Stimulated activated CD8-positive, alpha-beta memory T cell treated with anti-CD3 and anti-CD28 coated beads, Interleukin-15, amount 100 ng/mL, for 24 hours (primary cell): ENCODE measurements at places on chromosomes 2 and 18.

DNA sequence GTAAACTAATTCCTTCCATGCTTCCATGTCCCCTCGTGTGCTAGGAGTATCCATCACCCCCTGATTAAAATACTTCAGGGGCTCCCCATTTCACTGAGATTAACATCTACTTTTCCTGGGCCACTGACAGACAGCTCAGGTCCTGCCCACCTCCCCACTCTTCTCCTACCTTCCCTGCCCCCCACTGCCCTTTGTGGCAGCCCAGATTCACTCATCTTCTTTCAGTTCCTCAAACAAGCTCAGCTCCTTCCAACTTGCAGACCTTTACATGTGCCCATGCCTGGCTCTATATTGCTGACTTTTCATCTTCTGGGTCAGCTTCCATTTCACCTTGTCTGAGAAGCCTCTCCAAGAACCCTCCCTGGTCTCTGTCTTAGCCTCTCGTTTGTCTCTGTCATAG is 12.0 kb downstream of the RUFY4 start:
- no peak for DNase-seq

GRCh38 chr2:47096451-47096850 is 58.7 kb downstream of the STPG4 start:
- DNase-seq, result no peak

- no peak for DNase-seq
Observed at GRCh38 chr2:16658076-16658739, 7.4 kb downstream of the CYRIA start.

GRCh38 chr2:235494716-235495372 is 1.0 kb downstream of the AGAP1 start:
- no peak for DNase-seq

DNA sequence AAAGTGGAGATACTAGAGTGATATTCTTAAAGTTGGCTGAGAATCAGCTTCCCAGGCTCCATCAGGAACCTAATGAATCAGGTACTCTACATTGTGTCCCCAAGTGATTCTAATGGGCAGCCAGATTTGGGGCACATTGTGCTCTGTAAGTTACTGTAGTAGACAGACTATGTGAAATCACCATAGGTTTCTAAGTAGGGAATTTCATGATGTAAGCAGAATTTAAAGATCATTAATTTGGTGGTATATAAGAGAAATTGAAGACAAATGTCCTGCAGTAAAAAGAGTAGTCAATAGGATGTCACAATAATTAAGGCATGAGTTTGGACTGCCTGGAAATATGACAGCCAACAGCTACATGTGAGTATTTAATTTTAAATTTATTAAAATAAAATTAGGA is 602.4 kb upstream of the ACVR2A start:
- no peak for DNase-seq

- no peak for DNase-seq
Observed at GRCh38 chr2:57563015-57563414, 483.6 kb upstream of the VRK2 start.

DNA sequence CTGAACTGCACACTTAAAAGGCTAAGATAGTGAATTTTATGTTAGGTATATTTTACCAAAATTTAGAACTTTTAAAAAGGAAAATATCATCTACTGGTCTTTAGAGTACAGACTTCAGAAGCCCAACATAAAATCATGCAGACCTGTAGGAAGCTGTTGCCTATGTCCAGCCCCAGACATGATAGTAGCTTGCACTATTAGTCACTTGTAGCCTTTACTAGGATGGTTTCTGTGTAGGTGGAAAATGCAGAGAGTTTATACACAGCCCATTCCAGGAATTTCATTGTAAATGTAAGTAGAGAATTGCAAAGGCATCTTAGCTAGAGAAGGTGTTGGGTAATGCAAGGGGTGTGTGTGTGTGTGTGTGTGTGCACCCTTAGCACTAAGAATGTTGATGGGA is 640.2 kb downstream of the RNF144A start:
- DNase-seq, result no peak

DNA sequence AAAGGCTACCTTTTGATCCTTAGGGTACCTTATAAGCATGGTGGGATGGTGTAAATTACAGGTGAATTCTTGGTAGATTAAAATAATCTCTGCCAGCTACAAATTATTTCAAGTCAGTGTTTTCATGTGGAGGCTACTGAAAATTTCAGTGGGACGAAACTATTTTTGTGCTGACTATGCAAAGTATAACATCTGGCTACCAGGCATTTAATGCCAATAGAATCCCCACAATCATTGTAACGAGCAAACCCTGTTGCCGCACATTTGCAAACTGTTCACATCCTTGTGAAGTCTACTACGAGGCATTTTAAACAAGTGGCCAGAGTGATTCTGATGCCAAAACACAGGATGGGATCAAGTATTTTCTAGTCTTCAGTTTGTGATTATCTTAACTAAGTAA is 48.1 kb upstream of the SDC1 start:
- DNase-seq, result no peak

DNA sequence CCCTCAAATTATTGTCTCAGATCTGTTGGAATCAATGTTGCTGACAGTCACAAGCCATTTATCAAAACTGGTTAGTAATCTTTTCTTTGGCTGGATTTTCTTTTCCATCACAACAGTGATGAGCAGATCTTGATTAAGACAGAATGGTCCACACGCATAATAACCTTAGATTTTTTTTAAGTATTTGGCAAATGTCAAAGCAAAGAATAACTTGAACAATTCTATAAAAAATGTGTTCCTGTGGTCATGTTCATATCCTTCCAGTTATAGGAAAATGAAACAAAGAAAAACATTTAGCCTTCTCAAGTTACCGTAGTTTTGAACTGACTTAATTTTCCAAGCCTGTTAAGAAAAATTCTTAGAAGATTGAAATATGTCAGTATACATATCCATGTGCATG is 659.9 kb upstream of the ID2 start:
- no peak for DNase-seq

GRCh38 chr18:75635096-75635495 is 207.6 kb upstream of the SMIM21 start:
- DNase-seq, result no peak

- no peak for DNase-seq
Observed at GRCh38 chr2:171958475-171958874, 36.2 kb downstream of the HAT1 start.

DNA sequence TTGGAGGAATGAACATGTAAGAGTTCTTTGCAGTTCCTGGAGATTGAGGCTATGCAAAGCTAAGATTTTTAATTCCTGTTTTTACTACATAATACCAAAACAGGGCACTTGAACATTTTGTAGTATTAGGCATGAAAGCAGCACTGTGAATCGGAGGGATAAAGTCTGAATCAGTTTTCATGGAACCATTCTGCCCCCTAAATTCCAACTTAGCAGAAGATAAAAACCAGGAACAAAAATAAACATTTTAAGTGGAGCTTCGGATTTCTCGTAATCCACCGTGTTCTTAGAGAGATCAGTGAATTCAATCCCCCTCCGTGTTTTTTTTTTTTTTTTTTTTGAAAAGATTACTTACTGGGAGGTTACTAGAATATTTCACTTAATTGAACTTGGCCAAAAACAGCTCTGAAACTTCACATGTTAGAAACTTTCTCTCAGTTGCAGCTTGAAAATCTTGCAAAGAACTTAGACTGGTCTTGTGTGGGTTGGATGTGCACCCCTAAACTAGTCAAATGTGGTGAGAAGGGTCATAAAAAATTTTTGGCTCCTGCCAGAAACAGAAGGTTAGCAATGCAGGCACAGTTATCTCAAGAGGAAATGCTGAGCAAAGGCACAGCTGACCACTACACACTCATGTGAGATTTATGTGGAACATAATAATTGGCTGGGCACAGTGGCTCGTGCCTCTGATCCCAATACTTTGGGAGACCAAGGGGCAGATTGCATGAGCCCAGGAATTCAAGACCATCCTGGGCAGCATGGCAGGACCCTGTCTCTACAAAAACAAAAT is 145.4 kb upstream of the RNF152 start:
- no peak for DNase-seq

DNA sequence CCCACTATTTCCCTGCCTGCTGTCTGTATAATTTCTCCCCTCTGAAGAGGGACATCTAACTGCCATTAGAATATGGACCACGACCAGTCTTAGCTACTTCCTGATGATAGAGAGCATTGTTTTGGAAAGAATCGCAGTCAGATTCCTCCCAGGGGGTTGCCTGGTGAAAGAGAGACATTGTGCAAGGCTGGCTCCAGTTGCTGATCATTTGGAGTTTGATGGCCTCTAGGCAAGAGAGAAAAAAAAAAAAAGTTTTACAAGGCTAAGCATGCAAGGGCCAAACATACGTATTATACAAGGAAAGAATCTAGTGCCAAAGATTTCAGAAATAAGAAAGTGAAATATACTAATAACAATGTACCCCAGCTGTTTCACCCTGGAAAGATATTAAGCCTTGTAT is 182.2 kb downstream of the CMPK2 start:
- DNase-seq, result no peak

DNA sequence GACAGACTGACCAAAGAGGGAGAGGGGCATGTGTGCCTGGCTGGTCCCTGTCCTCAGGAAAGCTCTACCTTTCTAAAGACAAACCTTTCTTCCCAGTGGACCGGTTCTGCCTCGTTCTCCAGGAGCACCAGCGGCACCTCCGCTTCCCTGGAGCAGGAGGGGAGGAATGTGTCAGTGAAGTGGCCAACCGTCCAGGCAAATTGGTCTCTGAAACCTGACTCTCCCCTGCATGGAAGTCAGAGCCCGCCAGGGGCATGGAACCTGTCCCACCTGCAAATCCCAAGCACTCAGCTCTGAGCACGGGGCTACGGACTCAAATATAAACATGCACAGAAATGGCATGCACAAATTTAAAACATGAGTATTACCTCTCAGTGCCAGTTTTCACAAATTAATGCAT is 62.9 kb downstream of the COL6A3 start:
- no peak for DNase-seq

DNA sequence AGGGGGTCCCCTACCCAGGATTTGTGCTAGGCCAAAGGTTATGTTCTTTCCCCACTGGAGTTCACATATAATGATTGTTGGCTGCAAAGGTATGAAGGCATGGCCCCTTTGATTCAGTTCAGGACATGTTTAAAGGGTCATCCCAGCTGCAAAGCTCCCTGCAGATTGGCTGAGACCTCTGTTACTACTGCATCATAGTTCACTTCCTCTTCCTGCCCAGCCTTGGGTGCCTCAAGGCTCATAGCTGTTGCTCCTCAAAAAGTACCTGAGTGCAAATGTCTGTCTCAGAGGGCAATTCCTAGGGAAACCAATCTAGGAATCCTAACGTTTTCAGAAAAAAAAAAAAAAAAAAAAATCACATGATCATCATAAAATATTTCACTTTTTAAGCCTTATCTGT is 125.1 kb downstream of the ATL2 start:
- DNase-seq, result no peak

- no peak for DNase-seq
Observed at GRCh38 chr2:52956118-52956517, 811.5 kb upstream of the CHAC2 start.

GRCh38 chr18:58793361-58793760 is 71.3 kb upstream of the ZNF532 start:
- DNase-seq, result no peak

DNA sequence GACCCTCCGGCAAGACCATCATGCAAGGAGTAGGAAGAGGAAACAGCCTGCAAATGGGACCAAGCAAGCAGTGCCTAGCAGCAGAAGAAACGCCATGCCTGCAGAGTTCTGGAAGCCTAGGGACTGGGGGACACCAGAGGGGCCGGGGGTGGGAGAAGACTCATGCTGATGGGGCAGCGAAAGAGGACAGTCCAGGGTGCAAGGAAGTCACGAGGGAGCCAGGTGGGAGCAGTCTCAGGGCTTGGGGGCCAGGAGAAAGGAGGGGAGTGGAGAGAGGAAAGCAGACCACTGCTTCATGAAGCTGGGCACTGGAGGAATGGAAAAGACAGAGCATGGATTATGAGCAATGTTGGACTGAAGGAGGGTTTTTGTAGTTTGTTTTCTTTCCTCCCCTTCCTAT is 119.4 kb upstream of the CAPN13 start:
- no peak for DNase-seq

- DNase-seq, result no peak
Observed at GRCh38 chr2:185787227-185788145, 48.9 kb downstream of the FSIP2 start.

- DNase-seq, result no peak
Observed at GRCh38 chr18:68725346-68725745, 10.4 kb upstream of the TMX3 start.

- no peak for DNase-seq
Observed at GRCh38 chr2:24382363-24383073, 22.2 kb upstream of the ITSN2 start.

GRCh38 chr2:211451642-211452041 is 895.2 kb downstream of the CPS1 start:
- no peak for DNase-seq

- DNase-seq, result no peak
Observed at GRCh38 chr2:126381091-126381490, 274.9 kb upstream of the GYPC start.

- DNase-seq, result no peak
Observed at GRCh38 chr2:240568678-240569522, 616 bp downstream of the RNPEPL1 start.

- no peak for DNase-seq
Observed at GRCh38 chr2:72040629-72041571, 106.8 kb downstream of the CYP26B1 start.

DNA sequence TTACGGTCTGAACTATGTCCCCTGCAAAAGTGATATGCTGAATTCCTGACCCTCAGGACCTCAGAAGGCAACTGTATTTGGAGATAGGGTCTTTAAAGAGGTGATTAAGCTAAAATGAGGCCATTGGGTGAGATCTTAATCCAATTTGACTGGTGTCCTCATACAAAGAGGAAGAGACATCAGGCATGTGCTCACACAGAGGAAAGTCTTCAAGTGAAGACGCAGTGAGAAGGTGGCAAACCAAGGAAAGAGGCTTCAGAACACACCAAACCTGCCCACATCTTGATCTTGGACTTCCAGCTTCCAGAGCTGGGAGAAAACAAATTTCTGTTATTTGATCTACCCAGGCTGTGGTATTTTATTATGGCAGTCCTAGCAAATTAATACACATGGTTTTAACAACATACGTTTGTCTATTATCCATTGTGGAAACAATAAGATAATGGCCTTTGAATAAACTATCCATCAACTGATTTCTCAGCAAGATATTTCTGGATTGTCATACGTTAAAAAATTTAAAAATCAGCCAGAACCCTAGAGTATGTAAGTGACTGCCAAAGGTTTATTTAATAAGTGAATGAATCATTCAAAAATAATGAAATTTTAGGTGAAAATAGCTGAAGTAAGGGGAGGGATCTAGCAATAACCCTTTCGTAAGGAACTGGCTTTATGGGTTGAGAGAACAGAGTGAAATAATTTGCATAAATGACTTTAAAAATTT is 6.5 kb downstream of the WIPF1 start:
- no peak for DNase-seq

DNA sequence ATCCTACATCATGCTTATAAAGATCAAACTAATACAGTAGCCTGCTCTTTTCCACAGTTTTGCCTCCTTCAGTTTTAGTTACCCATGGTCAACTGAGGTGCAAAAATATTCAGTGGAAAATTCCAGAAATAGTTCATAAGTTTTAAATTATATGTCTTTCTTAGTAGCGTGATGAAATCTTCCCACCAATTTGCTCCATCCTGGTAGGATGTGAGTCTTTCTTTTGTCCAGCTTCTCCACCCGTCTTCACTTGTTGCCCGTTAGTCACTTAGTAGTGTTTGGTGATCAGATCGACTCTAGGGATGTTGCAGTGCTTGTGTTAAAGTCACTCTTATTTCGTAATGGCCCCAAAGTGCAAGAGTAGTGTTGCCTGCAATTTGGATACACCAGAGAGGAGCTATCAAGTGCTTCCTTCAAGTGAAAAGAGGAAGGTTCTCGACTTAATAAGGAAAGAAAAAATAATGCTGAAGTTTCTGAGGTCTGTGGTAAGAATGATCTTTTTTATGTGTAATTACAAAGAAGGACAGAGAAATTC is 57.0 kb downstream of the CEP192 start:
- DNase-seq, result no peak

- DNase-seq, result no peak
Observed at GRCh38 chr2:207791579-207792243, 22.0 kb upstream of the FZD5 start.
